ENCODE measurements at places on chromosomes 4 and X.

GRCh38 chrX:149151805-149152757 is 353.0 kb downstream of the IDS start:
- DNase-seq: no peak

- no peak for DNase-seq
These were observed 577 bp upstream of the YIPF7 start for GRCh38 chr4:44652002-44652401.

GRCh38 chr4:113684534-113685091 is 76.9 kb downstream of the CAMK2D start:
- no peak for DNase-seq

- no peak for DNase-seq
These were observed 462.8 kb downstream of the PCDH18 start for GRCh38 chr4:137069473-137069872.

GRCh38 chrX:29487214-29487613 is 728.1 kb upstream of the MAGEB2 start:
- no peak for DNase-seq

GRCh38 chr4:153221783-153222706 is 17.8 kb downstream of the TRIM2 start:
- no peak for DNase-seq
